NCI-H226 (cell line): ENCODE measurements at places on chromosomes 2 and 18.

DNA sequence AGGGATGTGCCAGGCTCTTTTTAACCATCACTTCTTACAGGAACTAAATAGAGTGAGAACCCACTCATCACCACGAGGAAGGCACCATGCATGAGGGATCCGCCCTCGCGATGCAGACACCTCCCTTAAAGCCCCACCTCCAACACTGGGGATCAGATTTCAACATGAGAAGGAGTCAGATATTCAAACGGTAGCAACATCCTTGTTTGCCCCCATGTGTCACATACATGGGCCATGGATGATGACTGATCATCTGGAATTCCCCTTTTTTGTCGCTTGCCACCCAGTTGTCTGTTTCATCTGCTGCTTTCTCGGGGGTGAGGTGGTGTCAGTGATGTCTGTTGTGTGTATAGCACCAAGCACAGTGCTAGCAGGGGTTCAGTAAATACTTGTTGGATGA lies 57.9 kb downstream of the NCK2 start:
- DNase-seq, result no peak

GRCh38 chr2:231355508-231356465 lies 39.7 kb upstream of the B3GNT7 start:
- no peak for DNase-seq

DNA sequence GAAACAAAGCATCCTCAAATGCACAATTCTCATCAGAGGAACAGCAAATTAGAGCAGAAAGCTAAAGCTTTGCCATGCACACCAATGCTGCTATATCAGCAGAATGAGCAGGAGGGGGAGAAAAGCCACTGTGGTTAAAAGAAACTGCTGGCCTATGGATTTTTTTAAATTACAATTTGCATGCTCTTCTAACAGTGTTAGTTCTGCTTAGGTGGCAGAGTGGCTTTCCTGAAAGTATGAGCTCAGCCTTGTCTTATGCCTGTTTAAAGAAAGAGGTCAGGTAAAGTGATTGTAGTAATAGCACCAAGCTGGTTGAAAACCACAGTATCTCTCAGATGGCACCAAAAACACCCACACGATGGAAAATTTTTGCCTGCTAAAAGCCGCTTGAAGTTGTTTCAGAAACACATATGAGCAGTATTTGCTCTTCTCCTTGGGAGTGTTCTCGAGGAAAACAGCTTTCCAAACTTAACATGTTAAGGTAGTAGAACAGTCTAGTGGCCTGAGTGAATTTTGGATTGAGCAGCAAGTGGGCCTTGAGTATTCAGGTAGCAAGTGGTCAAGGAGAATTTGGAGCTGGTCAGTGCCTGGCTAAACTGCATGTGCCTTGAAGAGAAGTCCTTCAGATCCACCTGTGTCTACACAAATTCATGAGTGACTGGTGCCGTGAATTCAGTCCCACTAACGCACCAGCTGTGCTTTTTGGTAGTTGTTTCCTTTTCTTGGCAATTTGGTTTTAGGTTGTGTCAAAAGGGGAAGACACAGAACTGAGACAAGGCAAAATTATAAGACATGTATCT lies 19.6 kb upstream of the NDUFV2 start:
- no peak for DNase-seq

- DNase-seq, result no peak
Observed at GRCh38 chr2:20531633-20532262, 84.9 kb downstream of the RHOB start.

GRCh38 chr2:62071126-62071598 lies 124.8 kb upstream of the B3GNT2 start:
- DNase-seq, result no peak

DNA sequence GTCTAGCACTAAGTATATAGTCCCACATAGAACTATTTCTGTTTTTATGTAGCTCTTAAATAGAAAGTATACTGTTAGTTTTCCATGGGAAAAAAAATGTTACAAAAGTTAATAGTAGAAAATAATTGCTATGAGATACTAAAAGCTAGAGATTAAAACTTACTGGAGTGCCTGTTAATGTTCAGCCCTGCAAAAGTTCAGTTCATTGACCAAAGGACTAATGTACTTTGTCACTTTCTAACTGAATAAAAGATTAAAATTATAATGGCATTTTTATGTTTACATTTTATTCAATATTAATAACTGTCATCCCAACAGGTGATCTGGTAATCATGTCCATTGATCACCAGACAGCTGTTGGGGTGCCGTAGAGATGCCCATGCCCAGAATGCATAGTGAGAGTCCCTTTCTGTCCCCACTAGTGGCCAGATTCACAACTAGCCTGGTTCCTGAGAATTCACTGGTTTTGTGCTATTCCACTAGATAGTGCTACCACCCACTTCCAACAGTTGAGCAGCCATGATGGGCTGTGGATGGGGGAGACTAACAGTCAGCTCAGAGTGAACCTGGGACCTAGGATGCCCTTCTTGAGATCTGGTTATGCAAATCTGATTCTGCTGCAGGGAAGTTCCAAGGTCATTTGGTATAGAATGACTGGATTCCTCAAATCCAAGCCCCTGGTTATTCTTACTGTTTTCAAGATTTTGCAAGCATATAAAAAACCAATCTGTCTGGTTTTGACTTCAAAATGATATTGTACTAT lies 57.8 kb downstream of the AFTPH start:
- no peak for DNase-seq

DNA sequence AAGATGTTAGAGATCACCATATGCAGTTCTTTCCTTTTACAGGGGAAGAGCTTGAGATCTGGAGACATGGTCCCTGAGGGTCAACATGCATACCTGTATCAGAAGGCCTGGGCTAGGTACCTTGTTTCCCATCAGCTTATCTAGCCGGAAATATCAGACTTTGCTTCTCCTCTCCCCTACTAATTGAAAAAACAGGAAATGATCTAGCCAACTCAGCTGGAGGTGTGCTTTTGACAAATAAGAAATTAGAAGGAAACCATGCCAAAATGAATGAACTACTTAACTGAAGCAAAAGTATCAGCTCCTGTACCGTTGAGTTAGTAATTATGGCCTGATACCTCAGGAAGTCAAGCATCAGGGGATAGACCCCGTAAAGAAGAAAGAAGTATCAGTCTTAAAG lies 20.4 kb downstream of the PKP4 start:
- DNase-seq, result no peak

DNA sequence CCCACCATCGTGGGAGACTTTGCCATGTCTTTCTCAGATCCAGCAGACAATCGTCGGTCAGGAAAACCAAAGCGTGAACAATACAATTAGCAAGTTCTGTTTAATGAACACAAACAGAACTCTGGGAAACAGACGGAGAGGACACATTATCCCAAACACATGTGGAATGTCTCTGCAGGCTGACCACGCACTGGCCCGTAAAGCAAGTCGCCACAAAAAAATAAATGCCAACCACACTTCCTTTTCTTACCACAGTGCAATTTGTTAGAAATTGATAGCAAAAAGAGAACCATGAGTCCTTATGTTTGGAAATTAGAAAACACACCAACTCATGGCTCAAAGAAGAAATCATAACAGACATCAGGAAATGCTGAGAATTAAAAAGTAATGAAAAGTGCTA lies 210.9 kb downstream of the TWIST2 start:
- DNase-seq, result no peak

DNA sequence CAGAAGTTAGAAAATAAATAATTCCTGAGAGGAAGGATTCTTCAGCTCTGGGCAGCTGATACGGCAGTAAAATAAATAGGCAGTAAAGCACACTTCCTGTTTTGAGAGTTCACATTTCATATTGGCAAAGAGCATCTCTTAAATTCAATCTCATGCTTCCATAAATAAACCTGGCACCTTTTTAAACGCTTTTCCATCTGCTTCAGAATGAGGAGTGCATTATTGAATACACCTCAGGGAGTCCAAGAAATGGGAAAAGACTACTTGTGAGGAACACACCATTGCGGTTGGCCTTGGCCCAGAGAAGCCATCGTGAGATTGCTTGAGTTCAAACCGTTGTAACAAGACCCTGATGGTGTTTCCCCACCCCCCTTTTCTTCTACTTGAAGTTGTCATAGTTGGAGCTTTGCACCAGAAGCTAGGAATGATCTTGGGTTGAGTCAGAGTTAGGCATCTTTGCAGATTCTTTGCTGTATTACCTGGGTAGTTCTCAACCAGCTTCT lies 123.9 kb downstream of the RDH14 start:
- DNase-seq, result peak; percentile 55
